GM23248 (cell line): ENCODE measurements at places on chromosomes 1 and 21. TPM values are rescaled to one million over a fixed set of nuclear protein-coding genes. Genes with fewer than 3 reads are reported as not detected.

DNA sequence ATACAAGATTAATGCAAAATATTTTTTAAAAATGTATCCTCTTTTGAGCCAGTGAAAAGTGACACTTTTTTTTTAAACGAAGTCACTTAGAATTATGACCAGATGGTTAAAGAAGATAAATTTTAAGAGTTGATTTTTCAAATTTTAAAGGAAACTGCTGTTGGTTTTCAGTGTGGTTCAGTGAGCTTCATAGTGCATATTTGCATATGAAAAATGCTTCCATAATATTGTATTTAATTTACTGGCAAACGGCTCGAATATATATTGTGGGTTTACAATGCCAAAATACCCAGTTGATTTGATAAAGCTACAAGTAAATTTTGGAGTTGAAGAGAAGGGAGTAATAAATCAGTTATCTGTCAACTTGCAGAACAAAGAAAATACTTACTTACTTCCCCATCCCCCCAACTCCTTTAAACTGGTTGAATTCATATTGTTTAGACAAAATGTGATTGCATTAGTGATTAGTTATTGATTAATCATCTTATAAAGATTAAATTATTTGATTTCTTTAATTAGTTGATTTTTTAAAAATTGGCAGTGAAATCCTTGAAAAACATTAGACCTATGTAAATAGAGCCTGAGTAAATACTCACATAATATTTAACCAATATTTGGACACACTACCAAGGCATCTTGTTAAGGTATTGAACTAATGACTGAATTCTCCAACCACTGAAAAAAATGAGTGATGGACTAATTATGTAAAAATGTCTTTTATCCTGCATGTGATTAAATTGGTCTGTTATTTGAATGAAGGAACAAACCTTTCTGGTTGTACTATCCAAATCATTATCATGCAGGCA, 122.8 kb upstream of the APP start:
- no peak for DNase-seq

GRCh38 chr1:67576474-67576873, 108.5 kb upstream of the GADD45A start:
- DNase-seq, result no peak

GRCh38 chr1:188295157-188295556, 1466.4 kb downstream of the PLA2G4A start:
- no peak for DNase-seq

DNA sequence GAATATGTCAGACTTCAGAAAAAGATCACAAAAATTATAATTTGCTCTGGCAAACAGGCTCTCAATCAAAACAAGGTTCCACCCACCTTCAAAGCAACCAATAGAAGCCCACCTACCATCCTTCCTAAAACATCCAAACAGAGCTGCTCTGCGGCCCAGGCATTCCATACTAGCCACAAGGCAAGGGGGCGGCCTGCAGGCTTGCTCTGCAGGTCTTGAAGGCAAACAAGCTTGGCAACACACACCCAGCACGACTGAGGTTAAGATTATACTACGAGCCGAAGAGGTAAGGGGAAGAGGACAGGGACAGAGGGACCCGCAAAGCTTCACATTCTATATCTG, 207.3 kb downstream of the SLC45A1 start:
- peak; percentile 61 for DNase-seq

DNA sequence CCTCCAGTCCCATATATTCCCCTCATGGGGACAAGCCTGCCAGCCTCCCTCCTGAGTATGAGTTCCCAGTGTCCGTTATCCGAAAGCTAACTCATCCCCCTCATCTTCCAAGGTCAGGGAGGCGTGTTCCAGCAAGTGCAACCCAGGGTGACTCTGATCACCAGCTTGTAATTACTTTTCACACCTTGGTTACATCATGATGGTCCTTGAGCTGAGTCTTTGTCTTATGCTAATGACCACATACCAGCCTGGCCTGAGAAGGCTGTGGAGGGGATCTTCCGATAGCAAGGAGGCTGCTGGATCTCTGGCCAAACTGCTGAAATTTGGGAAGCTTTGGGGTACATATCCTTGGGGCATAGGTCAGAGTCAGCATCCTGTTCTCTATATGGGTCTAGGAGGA, 99.6 kb downstream of the DDX20 start:
- DNase-seq, result no peak

GRCh38 chr1:53480678-53481077, 21.5 kb downstream of the DMRTB1 start:
- no peak for DNase-seq

DNA sequence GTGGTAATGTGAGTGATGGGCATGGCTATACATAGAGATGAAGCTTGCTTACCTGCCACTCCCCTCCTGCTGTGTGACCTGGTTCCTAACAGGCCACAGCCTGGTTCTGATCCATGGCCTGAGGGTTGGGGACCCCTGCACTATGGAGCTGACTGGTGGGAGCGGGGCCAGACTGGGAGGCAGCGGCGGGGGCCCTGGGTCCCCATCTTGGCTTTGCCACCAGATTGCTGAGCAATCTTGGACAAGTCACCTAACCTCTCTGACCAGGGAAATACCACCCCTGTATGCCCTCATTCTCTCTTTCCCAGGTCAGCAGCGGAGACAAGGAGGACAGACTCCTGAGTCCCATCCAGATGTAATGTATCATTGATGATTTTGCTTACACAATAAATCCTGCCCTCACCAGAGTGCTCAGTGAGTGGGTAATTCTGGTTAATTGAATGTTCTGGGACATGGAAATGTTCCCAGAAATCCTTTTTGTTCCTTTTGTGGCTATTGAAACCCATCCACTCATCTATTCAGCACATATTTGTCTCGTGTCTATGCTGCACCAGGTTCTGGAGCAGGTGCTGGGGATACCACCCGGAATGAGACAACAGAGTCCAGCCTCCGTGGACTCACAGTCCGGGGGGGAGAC, 4.1 kb upstream of the ARHGEF10L start:
- no peak for DNase-seq

GRCh38 chr1:223486366-223486765, 93.2 kb downstream of the CCDC185 start:
- no peak for DNase-seq

- DNase-seq, result no peak
Measured at GRCh38 chr1:178039891-178040290, 54.0 kb upstream of the RASAL2 start.

DNA sequence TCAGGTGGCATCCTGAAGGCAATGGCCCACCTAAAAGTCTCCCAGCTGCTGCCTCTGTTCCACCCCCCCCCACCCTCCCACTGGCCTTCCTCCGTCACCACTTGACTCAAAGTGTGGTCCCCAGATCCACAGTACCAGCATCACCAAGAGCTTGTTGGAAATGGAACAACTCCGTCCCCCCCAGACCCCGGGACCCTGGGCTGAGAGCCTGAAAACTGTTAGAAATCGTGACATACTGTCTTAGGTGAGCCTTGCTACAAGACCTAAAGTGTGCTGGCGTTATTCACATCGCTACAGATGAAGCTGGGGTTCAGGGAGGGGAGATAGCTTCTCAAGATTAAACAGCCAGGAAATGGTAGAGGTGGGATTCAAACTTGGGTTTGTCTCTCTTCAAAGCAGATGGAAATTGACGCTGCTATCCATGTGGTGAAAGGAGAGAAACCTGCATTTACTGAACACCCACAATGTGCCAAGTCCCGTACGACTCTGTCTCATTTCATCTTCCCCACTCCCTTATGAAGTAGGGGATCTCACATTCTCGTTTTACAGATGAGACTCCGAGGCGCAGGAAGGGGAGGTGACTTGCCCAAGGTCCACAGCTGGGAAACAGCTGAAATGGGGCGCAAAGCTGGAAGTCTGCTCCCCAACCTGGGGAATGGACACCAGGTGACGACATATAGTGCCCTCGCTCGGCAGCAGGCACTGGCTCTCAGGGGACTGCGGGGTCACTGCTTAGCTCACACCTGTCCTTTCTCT, 52.8 kb upstream of the IFFO2 start:
- peak; percentile 16 for DNase-seq

DNA sequence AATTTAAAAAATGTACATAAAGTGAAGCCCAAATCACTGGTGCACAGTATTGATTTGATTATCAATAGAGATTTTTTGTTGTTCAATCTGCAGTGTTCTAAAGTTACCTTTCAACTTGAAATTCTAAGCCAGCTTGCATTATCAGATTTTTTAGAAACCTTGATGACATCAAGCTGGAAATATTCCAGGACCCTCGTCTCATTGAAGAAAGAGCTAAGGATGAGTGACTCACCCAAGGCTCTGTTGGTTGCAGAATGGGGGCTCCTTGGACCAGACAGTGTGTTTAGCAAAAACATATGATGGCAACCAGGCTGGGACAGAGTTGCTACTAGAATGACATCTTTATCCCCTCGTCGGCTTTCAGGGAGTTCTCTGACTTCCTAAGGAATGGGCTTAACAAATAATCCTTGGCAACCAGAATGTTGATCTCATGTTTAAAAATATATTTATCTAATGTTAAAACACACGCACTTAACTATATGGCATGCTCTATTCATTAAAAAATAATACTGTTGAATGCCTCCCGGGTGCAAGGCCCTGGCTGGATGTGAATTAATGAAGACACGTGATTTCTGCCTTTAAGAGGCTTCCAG, 79.7 kb downstream of the RUNX3 start:
- DNase-seq, result peak; percentile 51

- DNase-seq, result peak; percentile 83
Measured at GRCh38 chr1:192550922-192551534, 24.5 kb upstream of the RGS1 start.

- DNase-seq, result peak; percentile 49
Measured at GRCh38 chr1:209150114-209150513, 433.4 kb upstream of the CAMK1G start.

DNA sequence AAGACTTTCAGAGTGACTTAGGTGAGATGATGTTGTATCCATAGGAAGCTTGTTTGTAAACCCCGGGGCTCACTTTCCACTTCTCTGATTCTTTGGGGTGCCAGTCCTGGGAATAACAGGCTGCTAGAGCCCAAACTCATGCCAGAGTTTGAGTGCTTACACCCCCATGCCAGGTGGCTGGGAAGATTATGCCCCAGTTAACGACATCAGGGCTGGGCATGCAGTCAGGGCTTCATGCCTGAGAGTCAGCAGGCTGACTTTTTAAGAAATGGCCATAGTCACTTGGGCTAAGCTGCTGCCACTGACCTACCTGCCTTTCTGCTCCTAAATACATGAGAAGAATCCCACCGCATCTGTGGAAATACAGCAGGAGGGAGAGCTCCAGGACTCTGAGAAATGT, 425.6 kb upstream of the VAMP3 start:
- no peak for DNase-seq

DNA sequence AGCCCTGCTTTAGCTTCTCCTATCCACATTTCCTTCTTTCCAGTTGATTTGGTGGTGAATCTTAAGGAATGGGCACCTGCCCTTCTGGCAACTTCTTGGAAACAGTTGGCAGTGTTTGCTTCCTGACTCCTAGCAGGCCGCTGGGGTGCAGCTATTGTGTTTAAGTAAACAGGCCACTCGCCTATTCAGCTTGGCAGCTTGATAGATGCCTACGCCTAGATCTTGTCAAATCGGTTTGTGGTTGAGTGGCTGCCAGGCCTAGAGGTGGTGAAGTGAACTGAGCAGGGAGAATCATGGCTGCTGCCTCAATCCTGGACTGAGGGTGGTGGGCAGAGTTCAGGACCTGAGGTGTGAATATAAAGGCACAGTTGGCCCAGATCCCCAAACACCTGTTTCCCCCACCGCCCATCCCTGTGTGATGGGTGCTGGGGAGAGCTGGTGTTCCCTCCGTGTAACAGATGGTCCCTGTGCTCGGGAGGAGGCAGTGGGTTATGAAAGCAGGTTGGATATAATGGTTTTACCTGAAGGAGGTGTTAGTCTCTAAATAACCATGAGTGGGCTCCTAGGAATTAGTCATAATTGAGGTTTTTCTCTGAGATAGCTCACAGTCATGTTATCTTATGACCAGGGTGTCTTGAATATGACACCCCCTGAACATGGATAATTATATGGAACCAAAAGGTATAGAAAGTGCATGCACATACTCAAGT, 940 bp upstream of the PLA2G2C start:
- DNase-seq, result no peak

Gene DEPDC1
- polyA plus RNA-seq, result 14.5 and 15.3 TPM in 2 replicates

Gene OR10J1
- polyA plus RNA-seq, result not detected in 2 replicates

Gene LRRC71
- polyA plus RNA-seq, result not detected in 2 replicates

Gene TNFRSF1B
- polyA plus RNA-seq, result 1.1 and 1.3 TPM in 2 replicates

Gene SUSD4
- 0.49 and 1.1 TPM in 2 replicates for polyA plus RNA-seq

Gene KCND3
- 0.04 and 0.08 TPM in 2 replicates for polyA plus RNA-seq
